ENCODE measurements at places on chromosomes 13 and 19.

DNA sequence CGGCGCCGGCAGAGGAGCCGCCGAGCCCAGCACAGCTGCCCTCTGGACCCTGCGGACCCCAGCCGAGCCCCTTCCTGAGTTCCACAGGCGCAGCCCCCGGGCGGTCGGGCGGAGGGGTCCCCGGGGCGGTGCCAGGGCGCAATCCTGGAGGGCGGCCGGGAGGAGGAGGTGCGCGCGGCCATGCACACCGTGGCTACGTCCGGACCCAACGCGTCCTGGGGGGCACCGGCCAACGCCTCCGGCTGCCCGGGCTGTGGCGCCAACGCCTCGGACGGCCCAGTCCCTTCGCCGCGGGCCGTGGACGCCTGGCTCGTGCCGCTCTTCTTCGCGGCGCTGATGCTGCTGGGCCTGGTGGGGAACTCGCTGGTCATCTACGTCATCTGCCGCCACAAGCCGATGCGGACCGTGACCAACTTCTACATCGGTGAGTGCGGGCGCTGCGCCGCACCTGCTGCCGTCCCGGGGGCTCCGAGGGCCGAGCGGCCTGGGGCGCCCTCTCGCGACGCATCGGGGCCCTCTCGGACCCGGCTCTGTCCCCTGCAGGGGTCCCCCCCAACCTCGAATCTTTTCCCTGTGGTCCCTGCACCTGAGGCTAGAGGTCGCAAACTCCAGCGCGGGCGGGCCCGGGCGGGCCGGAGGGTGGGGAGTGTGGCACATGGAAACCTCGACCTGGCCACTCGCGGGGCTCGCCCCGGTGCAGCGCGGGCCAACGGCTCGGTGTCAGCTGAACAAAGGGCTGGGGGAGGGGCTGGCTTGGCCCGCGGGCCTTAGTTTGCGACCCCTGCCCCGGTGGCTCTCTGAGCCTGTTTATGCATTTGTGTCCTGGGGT lies at the start of gene KISS1R:
Gene KISS1R, plus strand, starts transcription at position 11 of the 829 bp plus-strand sequence. Its CDS starts 170 bp downstream, at position 181.
- no peak for DNase-seq

DNA sequence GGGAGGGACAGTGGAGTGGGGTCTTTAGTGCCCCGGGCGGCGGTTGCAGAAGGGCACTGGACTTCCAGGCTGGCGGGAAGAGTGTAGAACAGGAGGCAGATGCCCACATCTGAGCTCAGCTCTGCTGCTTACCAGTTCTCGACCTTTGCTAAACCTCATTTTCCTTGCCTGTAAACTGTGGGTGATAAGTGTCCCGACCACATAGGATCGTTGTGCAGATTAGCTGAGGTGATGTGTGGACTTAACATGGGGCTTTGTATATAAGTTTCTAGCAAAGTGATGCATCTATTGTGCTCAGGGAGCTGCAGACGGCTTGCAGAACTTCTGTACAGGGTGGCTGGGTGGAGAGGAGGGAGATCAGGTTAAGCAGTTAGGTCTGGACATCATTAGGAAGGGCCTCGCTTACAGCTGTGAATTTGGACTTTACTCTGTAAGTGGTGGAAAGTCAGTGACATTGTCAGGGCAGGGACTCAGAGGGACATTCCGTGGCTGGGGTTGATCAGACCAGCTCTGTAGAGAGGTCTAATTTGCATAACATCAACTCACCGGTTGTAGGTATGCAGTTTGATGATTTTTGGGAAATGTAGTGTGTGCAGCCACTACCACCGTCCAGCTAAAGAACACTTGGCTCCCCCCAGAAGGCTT lies 70.0 kb downstream of the SPATA13 start:
- no peak for DNase-seq

DNA sequence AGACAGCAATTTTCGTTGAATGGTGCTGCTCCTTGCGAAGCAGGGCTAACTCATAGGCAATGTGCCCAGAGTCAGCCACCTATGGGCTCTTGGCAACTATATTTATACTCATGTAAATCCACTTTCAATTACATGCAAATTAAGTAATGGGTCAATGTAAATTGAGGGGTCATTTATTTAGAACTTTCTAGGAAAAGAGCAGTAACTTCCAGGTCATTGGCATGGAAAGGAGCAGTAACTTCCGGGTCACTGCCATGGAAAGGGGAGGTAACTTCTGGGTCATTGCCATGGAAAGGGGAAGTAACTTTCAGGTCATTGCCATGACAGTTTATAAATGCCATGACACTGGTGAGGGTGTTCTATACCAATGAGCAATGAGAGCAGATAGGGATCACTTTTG lies 11.6 kb downstream of the KLK4 start:
- no peak for DNase-seq

- no peak for DNase-seq
These were observed 22.3 kb downstream of the PLEKHJ1 start for GRCh38 chr19:2213799-2214198.

GRCh38 chr13:27168086-27168485 lies 3.5 kb downstream of the USP12 start:
- DNase-seq, result no peak

DNA sequence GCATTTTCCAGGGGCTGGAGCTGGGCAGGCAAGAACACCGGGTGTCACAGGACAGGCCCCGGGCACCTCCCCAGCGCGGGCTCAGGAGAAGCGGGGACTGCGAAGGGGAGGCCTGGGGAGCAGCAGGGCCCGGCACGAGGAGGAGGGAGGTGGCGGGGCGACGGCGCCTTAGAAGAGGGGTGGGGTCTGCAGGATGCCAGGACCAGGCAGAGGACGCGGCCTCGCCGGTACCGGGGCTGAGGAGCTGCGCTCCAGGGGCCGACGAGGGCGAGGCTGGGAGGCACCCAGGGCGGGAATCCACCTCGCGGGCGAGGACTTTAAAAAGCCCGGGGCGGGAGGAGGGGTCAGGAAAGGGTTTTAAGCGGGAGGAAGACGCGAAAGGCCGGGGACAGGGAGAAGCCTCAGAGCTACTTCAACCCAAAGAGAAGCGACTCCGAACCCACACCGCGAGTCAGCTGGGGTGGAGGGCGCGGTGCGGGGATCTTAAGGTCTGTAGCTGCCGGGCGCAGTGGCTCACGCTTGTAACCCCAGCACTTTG lies 665 bp downstream of the ZNF347 start:
- no peak for DNase-seq

DNA sequence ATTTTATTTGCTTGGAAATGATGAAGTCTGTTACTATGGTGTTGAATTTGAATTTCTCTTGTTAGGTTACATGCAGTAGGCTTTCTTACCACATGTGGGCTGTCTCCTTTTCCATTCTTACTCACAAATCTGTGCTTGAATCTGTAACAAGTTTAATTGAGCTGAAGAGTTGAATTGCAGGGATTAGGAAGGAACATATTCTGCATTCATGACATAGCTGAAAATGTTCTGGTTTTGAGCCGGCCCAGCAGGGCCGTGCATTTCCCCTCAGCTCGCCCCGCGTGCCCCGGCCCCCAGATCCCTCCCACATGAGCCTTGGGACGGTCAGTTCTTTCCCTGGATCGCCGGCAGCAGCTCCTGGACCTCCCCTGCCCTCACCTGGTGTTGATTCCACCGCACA lies 28.1 kb downstream of the TFDP1 start:
- DNase-seq, result no peak

DNA sequence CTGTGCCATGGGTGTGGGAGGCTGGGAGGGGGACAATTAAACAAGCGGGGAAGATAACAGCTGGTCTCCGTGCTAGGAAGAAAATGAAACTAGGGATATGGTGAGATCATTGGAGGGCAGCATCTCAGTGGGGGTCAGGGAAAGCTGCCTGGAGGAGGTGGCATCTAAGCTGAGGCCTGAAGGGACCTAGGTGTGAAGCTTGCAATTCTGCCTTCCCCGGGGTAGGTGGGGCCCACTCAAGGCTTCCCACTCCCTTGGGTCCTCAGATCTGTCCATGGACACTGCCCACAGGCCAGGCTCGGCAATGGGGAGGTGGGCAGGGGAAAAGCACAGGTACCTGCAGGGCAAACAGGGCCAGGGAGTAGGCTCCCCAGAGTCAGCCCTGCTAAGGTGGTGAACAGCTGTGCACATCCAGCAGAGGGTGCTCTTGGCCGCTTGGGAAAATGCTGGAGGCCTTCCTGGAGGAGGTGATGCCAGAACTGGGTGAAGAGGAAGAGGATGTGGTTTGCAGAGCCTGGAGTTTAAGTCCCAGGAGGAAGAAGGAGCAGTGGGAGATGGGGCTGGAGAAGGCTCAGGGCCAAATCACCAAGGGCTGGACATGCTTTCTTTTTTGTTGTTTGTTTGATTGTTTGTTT lies 25.7 kb upstream of the CCNE1 start:
- no peak for DNase-seq

DNA sequence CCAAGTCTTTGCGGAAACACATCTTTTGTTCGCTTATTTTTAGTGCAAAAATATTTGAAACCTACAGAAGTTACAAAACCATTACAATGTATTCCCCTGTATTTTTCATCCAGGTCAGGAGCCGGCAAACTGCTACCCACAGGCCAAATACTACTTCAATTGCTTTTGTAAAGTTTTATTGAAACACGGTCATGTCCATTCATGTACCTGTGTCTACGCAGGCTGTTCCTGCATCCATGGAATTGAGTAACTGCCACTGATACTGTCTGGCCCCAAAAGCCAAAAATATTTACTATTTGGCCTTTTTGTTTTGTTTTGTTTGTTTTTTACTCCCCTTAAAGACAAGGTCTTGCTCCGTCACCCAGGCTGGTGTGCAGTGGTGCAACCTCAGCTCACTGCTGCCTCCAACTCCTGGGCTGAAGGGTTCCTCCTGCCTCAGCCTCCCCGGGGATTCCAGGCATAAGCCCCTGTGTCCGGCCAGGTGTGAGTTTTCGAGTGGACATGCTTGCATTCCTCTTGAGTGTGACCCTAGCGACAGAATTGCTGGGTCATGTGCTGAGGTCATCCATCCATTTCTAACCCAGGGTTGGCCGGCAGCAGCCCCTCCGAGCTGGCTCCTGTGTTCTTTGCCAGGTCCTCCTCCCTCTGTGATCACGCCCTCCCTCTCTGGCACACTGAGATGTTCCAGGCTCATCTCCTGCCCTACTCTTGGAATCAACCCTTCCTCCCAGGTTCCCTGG lies 10.9 kb upstream of the S1PR4 start:
- DNase-seq, result no peak

GRCh38 chr13:98576200-98576945 lies 534 bp downstream of the STK24 start:
- DNase-seq, result no peak

DNA sequence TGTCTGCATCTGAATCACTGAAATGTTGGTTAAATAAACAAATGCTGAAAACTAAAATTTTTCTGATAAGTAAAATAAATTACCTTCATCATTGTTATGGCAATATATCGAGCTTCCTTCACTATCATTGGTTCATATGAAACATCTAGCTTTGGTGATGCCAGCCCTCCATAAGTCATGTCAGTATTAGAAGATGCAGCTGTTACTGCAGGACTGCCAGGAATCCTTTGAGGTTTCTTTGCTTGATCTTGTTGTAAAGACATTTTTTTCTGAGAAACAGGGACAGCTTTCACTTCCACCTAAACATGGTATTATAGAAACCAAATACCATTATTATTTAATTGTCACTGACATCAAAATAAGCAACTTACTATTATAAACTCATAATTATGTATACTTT lies 123.7 kb upstream of the FBXL3 start:
- DNase-seq, result no peak

DNA sequence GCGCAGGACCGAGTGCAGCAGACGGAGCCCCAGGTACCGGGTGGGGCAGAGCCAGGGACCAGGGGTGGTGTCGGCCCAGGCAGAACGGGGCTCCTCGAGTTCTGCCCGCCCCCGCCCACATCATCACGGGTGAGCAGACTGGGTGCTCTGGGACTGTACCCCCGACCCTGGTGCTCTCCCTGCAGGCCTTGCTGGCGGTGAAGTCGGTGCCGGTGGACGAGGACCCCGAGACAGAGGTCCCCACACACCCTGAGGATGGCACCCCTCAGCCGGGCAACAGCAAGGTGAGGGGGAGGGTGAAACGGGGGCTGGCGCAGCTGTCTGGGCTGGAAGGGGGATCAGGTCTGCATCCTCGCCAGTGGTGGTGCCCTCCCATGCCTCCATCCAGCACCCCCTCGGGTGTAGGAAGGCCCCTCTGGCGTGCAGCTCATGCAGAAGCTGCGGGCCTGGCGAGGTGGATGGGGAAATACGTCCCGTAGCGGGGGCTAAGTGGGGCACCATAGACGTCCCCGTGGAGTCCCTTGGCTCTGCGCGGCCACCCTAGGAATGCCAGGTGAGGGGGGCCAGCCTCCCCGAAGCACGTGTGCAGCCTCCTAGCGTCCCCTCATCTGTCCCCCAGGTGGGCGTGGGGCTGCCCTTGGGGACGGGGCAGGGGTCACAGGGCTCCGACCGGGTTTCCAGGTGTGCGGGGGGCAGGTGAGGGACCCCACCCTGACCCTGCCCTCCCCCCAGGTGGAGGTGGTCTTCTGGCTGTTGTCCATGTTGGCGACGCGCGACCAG lies 6.4 kb downstream of the APC2 start:
- DNase-seq, result no peak

DNA sequence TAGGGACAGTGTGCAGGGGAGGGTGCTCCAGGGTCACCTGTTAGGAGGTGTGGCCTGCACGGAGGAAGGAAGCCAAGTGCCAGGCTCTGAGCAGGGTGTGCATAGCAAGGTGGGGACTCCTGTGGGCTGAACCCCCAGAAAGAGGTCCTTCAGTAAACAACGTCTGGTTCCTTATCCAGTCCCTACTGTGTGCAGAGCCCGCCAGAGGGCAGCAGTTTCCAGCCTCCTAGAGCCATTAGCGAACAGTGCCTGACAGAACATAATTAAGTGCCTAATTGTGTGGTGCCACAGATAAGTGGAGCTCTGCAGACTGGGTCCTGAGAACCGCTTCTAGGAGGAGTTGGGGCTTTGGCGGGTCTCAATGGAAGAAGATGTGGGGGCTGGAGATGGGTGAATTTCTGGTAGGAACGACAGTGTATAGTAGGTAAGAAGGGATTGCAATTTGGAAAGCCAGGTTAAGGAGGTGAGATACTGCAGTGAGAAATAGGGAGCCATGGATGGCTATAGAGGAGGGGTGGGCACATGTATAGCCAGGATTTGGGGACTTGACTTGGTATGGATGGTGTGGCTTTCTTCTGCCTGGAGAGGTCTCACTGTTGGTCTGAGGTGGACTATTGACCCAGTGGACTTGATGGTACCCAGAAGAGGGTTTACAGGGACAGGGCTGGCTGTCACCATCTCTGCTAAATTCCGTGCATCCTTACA lies 323.1 kb downstream of the ZNF536 start:
- DNase-seq, result no peak

- DNase-seq, result no peak
These were observed 10.8 kb upstream of the RPS15 start for GRCh38 chr19:1427221-1427920.

GRCh38 chr13:111954661-111955411 lies 112.1 kb upstream of the SOX1 start:
- DNase-seq, result no peak

- DNase-seq, result no peak
These were observed 90.8 kb downstream of the TSHZ3 start for GRCh38 chr19:31258211-31259052.

GRCh38 chr19:29872224-29872731 lies 60.5 kb downstream of the CCNE1 start:
- DNase-seq, result no peak

GRCh38 chr13:73287831-73288230 lies 229.0 kb downstream of the KLF5 start:
- DNase-seq, result no peak

- DNase-seq, result no peak
These were observed 2541.1 kb downstream of the PCDH9 start for GRCh38 chr13:64688893-64689677.

GRCh38 chr13:40631605-40632004 lies 34.8 kb downstream of the FOXO1 start:
- no peak for DNase-seq
